Body of pancreas (tissue), 4 donors: ENCODE measurements at places on chromosomes 12 and 14.

GRCh38 chr14:45084946-45085346 is 1.0 kb downstream of the PRPF39 start:
- DNase-seq: no peak

GRCh38 chr14:89681086-89682018 is 264.3 kb upstream of the FOXN3 start:
- no peak for DNase-seq

DNA sequence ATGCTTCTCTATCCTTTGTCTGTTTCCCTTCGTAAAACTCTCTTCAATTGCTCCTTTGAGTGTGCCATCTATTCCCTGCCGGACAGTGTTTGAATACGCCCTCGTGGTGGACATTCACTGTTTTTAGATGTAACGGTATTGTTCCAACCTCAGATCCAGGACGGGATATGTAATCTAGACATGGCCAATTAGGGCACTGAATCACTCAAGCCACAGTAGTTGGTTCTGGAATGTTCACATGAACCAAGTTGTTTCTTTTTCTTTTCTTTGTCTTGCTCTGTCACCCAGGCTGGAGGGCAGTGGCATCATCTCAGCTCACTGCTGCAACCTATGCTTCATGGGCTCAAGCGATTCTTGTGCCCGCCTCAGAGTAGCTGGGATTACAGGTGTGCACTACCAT is 204.2 kb upstream of the PLXNC1 start:
- DNase-seq: no peak

DNA sequence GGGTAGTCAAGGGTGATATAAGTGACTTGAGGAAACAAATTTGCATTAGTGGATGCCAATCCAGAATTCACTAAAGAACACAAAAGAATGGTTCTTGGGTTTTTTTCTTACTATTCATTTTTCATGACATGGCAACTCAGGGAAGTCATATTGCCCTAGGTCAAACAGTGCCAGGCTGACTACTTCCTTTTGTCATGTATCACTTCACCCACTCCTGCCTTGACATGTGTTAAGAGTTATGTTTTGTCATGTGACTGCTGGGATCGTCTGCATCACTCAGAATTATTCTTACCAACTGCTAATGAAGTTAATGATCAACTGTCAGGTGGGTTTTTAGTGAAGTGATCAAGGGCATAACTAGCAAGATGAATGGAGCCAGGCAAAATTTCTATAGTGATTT is 74.2 kb downstream of the PRORP start:
- DNase-seq: no peak

DNA sequence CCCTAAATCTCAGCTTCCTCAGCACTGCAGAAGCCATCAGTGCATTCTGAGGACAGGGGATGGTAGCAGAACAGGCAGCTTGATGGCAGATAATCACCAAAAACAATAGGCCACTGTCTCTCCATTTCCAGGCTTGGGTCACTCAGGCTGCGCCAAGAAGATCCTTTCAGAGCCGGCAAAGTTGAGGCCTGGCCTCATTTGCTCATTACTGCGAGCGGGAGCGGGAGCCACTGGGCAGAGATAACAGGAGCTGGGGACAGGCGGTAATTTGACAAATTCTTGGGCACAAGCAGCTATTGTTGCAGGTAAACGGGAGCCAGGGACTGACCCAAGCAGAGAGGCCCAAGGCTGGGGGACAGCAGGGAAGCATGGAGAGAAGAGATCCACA is 2.1 kb downstream of the MSI1 start:
- no peak for DNase-seq

- DNase-seq: peak; percentile 78
Observed at GRCh38 chr14:29926701-29927375, 809 bp downstream of the PRKD1 start.

DNA sequence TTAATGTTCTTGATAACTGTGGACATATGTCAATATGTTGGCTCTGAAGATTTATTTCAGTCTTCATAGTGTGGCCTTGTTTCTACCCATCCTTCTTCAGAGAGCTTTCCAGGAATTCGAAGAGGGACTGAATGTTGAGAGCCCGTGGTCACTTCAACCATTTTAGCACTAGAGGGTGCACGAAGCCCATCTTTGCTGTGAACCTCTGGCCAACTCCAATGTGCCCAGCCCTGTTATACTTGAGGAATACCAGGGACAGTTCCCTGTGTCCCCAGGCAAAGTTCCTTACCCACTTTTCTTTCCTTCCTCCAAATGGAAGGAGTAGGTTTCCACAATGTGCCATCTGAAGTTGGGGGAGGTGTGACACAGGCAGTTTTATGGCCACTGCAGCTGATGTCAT is 603.5 kb downstream of the RPL10L start:
- DNase-seq: peak; percentile 6

GRCh38 chr12:11749943-11750690 is 100.6 kb downstream of the ETV6 start:
- DNase-seq: no peak

DNA sequence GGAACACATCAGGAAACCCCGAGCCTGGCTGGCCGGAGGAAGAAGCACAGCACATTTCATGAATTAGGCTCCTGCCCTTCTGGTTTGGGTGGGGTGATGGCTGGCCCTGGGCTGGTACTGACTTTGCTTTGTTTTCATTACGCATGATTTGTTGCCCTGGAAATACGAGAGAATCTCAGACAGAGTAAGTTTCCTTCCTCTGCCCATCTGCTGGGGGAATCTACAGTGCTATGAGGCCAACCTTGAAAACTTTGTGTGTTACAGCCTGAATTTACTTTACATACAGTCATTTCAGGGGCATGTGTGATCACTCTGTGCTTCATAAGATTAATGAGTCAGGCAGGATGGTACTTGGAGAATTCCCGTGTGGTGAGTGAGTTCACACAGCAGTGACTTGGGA is 20.5 kb upstream of the SLC5A8 start:
- DNase-seq: no peak

- no peak for DNase-seq
Observed at GRCh38 chr12:50200552-50201273, 33.5 kb upstream of the CERS5 start.

DNA sequence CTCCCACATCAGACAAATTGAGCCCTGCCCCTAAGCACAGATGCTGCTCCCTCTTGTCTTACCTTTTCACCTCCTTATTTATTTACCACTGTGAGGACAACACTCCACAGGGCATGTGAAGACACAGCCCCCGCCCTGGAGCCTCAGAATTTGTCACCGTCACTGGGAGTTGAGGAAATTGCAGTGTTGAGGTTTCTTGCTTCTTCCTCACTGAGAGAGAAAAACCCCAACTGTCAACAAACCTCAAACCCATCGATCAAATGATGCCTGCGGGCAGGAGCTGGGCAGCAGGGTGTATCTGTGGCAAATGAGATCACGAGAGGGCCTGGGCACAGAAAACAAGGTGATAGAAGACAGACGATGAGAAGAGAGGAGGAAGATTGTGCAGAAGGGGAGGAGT is 30.5 kb upstream of the PLEKHG3 start:
- DNase-seq: no peak

- no peak for DNase-seq
Observed at GRCh38 chr12:45627407-45628069, 102.0 kb upstream of the ARID2 start.

- no peak for DNase-seq
Observed at GRCh38 chr14:88154926-88155325, 150.0 kb downstream of the GPR65 start.

- no peak for DNase-seq
Observed at GRCh38 chr12:47023953-47024352, 55.5 kb upstream of the PCED1B start.

- no peak for DNase-seq
Observed at GRCh38 chr12:94851396-94852028, 152.0 kb downstream of the NDUFA12 start.

DNA sequence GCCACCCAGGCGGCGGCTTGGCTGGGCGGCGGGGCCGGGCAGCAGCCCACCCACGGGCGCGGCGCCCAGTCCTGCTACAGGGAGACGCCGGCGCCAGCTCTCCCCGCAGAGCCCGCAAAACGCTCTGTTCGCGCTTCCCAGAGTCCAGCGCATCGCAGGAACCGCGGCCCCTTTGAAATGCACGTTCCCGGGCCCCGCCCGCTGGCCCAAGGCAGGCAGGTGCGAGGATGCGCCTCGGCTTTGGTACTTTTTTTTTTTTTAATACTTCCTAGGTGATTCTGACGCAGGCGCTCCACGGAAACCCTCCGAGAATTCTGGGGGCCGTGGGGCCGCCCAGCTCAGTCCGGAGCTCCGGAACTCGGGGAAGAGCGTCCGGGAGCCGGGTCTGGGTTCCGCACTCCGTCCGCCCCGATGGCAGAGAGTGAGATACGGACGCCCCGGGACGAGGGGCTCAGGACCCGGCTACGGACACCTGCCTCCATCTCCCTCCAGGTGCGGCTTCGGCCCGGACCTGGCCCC is 483 bp downstream of the POC1B start:
- peak; percentile 43 for DNase-seq

DNA sequence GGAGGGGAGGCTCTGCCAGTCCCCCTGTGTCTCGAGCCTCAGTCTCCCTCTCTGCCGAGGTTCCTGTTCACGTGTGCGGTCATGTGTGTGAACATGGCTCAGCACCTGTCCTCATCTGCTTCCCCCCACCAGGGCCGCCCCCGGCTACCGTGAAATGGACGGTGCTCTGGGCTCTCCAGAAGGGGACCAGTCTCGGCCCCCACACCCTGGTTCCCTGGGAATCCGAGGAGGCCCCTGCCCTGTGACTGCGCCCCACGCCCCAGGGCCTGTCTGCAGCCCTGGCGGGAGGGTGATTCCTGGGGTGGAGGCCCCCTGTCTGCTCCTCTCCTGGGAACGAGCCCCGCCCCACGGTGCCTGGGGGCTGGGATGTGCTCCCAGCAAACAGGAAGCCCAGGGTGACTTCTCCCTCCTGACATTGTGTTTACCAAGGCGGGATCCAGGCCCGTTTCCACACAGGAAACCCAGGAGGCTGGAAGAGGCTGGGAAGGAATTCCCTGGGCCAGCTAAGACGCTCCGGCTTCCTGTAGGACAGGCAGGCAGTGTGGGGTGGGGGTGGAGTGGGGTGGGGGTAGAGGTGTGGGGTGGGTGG is 46.6 kb downstream of the KIF26A start:
- DNase-seq: no peak

DNA sequence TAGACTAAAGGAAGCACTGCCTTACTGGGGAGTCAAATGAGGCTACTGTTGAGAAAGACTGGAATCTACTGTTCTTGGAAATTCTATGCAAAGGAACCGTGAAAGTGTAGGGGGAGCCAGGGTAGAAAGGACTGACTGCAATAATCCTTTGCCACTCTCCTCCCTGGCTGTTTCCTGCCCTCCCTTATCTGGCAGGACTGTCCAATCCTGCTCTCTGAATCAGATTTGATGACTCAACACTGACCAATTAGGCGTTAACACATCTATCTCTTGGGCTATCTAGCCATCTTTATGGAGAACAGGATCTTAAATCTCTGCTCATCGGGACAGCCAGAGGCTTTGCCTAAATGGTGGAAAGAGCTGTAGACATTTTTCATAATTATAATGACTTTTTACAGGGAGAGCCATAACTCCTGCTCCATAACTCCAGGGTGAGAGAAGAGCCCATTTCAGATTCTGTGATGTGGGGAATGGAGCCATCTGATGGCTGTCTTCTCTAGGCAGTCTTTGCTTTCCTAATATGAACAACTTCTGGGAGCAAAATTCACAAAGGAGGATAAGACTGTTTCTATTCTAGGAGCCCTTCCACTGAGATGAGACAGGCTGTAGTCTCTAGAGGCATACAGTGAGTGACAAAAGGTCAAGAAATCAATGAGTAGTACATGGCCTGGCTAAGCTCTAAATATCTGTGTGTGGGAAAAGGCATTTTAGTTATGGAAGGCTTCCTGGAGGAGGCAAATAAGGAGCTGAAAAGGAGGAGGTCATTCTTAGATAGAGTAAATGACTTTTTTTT is 68.9 kb upstream of the CISTR start:
- no peak for DNase-seq

- no peak for DNase-seq
Observed at GRCh38 chr12:12210983-12211382, 55.9 kb downstream of the LRP6 start.

GRCh38 chr14:100731846-100732765 is 5.4 kb downstream of the DLK1 start:
- no peak for DNase-seq

GRCh38 chr12:13178568-13179210 is 17.8 kb upstream of the EMP1 start:
- DNase-seq: peak; percentile 39

DNA sequence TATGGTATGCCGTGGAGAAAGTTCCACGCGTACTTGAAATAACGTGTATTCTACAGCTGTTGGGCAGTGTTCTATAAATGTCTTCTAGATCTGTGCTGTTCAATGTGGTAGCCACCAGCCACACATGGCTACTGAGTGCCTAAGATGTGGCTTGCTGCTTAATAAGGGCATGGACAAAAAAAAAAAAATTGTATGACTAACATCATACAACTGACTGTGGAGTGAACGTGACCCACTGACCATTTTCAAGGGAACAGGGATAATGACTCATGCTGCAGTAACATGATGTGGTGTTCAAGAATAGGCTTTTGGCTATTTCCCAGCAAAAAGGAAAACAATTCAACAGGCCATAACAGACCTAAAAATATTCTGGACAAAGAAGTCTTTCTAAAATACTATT is 13.0 kb downstream of the ATG14 start:
- peak; percentile 29 for DNase-seq

- DNase-seq: peak; percentile 66
Observed at GRCh38 chr12:49296034-49296835, 1.3 kb downstream of the PRPH start.

DNA sequence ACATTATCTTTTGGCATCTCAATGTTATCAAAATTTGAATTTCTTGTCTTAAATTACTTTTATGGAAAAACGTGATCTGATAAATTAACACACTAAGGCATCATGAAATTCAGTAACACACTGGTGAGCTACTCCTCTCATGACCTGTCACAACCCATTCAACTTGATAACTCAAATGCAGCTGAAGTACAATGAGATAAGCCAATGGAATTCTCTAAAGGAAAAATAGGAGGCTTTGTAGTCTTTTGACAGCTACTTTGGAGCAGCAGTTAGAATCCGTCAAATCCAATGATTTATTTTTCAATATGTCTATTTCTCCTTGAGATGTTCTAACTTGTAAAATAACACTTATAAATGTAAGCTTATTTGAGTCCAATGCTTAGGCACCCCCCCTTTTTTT is 1029.4 kb downstream of the TRHDE start:
- no peak for DNase-seq
